NCI-H2029 (cell line): ENCODE measurements at places on chromosomes 11 and 22.

GRCh38 chr11:72702096-72702495, 27.9 kb upstream of the PDE2A start:
- DNase-seq, result no peak

- no peak for DNase-seq
Observed at GRCh38 chr11:68312780-68313573, 586 bp downstream of the LRP5 start.

DNA sequence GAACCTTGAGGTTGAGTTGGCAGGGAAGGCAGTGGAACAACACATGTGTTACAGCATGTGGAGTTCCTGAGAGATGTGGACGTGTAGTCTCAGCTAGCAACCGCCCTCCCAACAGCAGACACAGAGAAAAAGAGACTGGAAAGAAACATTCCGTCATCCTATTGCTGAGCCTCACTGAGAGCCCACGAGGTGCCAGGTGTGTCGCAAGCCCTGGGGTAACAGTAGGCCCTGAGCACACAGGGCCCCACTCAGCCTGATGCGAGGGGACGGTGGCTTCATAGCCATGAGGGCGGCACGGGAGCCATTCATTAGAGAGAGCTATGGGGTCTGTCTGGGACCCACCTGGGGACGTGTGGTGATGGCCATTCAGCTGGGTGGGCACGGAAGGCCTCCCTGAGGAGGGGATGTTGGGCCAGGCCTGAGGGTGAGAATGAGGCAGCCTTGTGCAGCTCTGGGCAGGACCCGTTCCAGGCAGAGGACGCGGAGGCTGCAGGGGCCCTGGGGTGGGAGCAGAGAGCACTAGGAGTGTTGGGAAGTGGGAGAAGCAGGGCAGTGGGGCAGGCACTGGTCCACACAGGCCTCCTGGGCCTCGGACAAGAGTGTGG, 26.2 kb downstream of the MPPED1 start:
- no peak for DNase-seq

- DNase-seq, result no peak
Observed at GRCh38 chr11:77183431-77183984, 55.5 kb downstream of the MYO7A start.

- no peak for DNase-seq
Observed at GRCh38 chr11:75351791-75352587, 528 bp upstream of the ARRB1 start.

DNA sequence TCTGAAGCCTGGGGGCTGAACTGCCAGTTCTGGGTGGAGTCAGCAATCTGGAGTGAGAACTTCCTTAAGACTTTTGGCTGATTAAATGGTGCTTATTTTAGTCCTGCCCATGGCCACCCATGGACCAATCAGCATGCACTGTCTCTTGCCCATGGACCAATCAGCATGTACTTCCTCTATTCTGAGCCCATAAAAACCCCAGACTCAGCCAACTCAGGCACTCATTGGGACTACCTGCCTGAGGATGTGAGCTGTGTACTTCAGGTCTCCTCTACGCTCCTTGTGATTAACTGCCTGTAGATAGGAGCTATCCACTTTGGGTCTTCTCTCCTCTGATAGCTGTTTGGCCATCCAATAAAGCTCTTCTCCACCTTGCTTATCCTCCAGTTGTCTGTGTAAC, 342.3 kb upstream of the CCDC179 start:
- DNase-seq, result no peak

DNA sequence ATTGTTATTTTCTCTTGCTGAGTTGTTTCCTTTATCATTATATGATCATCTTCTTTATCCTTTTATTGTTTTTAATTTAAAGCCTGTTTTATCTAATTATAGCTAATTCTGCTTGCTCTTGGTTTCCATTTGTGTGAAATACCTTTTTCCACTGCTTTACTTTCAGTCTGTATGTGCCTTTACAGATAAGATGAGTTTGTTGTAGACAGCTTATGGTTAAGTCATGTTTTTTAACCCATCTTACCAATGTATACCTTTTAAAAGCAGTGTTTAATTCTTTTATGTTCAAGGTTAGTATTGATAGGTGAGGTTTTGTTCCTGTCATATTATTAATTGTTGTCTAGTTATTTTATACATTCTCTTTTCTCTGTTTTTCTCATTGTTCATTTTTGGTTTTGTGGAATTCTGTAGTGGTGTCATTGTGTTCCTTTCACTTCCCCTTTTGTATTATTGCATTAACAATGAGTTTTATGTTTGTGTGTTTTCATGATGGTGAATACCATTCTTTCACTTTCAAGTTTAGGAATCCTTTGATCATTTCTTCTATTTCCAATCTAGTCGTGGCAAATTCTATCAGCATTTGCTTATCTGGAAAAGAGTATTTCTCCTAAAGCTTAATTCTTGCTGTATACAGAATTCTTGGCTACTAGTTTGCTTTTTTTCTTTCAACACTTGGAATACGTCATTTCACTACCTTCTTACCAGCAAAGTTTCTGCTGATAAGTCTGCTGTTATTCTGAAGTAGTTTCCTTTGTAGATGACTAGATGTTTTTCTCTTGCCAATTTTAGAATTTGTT, 21.8 kb downstream of the OR5AN1 start:
- no peak for DNase-seq

DNA sequence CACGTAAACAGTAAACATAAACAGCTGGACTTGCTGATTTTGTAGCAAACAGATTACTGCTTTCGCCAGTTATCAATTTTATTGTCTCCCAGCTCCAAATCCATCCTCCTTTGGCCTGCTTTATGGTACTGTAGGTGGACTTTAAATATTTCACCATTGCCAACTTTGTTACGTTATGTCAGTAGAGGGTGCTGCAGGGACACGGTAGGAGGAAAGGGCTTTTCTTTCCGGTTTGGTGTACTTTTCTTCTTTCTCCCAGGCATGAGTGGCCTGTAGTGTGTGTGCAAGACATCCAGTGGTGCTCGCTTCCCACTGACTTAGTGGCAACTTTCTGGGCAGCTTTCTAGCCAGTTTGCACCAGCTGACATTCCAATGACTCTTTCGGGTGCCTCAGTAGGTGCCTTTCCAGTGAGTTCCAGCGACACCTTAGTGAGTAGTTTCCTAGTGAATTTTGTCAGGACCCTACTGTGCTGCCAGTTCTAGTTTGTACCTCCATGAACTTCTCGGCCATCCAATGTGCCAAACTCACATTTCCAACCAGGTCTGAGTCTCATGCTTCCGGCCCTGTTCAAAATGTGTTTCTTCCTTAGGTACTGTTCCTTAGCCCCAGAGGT, 267.6 kb upstream of the TENM4 start:
- peak; percentile 49 for DNase-seq

DNA sequence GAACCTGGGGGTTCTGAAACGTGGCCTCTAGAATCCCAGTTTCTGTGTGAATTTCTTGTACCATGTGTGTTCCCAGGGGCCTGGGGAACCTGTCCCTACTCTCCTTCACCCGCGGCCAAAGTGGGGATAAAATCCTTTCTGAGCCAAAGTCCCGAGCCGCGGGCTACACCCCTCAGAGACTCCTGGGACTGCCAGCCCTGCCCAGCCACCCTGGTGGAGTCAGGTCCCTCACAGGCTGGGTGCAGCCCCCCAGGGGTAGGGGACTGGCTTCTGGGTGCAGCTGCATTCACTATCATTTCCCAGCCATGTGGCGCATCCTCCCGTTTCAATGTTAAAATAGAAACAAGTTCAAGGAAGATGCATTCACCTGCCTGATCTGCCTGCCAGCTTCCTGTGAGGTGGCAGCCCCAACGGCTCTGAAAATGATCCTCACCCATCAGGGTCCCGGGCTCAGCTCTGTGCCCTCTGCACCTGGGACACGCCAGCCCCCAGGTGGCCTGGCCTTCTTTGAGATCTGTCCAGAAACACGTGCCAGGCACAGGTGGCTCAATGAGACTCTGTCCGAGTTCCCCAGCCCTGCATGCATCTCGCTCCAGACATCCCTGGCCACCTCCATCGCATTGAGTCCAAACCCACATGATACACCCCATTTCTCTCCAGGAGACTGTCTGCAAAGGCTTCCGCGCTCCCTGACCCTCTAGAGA, 338.8 kb downstream of the CTTN start:
- DNase-seq, result no peak

GRCh38 chr11:115377882-115378296, 126.3 kb downstream of the CADM1 start:
- no peak for DNase-seq

GRCh38 chr11:67002921-67003411, 20.0 kb upstream of the SYT12 start:
- no peak for DNase-seq

GRCh38 chr11:129894278-129895125, 876 bp downstream of the NFRKB start:
- no peak for DNase-seq

DNA sequence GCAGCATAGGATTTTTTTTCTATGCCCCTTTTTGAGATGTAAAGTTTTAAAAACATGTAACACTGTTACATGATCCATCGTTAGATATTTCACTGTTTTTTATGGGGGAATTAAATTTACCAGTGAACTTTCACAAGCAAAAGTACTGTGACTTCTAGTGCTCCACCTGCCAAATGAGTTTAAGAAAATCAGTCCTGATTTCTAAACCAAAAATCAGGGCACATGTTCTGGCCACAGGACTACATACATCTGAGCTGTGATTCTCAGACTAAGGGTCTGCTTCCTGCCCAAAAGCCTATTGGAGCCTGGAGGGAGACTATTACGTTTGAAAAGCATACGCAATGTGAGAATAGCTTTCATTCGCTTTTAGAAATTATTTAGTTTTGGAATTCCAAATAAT, 22.5 kb downstream of the TMPRSS13 start:
- DNase-seq, result no peak

GRCh38 chr11:108496643-108497256, 1.4 kb downstream of the POGLUT3 start:
- no peak for DNase-seq

GRCh38 chr11:128367573-128367972, 219.8 kb downstream of the ETS1 start:
- peak; percentile 50 for DNase-seq

DNA sequence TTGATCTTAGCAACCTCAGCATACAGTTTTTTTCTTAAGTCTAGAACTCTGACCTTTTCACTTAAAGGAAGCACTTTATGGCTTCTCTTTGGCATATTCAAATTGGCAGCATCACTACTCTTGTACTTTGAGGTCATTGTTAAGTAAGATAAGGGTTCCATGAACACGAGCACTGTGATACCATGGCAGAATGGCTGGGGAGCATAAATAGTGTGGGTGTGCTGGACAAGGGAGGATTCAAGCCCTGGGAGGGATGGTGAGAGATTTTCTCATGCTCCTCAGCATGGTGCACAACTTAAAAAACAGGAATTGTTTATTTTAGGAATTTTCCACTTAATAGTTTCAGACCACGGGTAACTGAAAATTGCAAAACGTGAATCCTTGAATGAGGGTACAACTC, 111.4 kb downstream of the ATXN10 start:
- no peak for DNase-seq

DNA sequence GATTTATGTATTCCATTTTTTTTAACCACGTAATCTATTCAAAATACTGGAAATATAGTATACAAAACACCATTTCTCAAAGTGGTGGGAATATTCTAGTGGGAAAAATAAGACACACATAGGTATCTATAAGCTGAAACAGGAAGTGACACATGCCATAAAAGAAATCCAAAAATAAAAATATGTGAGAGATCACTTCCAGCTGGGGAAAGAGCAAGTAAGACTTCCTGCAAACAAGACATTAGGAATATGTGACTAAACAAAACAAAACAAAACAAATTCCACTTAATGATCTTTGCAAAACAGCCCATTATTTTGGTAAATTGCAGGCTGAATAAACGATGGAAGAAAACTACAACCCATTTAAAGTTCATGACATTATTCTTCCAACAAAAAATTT, 107.3 kb upstream of the CEP126 start:
- DNase-seq, result no peak

- no peak for DNase-seq
Observed at GRCh38 chr22:49995361-49996118, 17.0 kb downstream of the IL17REL start.

DNA sequence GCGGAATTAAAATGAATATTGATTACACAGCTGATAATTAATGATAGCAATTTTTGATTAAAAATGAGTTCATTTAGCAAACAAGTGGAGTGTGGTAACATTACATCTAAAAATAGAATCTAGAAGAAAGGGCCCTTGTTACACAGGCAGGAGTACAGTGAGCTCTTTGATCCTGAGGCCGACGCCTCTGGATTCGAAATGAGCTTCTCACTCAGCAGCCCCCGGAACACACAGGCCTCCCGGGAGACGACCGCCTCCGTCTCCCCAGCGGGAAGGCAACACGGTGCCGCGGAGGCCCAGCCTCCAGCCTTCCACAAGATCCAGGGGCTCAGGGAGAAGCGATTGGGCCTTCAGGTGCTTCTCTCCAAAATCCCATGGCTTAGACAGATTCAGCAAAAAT, 379.1 kb downstream of the BRD1 start:
- DNase-seq, result no peak

DNA sequence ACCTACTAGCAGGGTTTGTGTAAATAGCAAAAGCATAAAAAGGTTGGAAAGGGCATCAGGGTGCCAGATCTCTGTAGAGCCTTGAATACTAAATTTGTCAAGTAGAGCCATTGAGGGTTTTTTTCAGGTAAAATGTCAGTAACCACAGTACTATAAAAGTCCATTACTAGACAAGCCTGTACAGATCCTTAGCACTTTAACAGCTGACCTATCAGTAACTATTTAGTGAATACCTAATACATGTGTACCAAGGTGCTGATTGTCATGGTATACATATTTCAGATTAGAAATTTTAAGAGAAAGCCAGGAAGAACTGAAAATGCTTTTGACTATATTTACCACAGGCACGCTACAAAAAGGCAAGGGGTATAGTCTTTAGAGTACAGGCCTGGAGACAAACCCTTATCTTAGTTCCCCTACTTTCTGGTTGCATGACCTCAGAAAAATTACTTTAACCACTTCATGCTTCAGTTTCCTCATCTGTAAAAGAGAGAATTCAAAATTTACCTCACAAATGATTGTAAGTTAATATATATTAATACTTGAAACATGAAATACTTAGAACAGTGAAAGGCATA, 57.9 kb downstream of the RAB38 start:
- no peak for DNase-seq

DNA sequence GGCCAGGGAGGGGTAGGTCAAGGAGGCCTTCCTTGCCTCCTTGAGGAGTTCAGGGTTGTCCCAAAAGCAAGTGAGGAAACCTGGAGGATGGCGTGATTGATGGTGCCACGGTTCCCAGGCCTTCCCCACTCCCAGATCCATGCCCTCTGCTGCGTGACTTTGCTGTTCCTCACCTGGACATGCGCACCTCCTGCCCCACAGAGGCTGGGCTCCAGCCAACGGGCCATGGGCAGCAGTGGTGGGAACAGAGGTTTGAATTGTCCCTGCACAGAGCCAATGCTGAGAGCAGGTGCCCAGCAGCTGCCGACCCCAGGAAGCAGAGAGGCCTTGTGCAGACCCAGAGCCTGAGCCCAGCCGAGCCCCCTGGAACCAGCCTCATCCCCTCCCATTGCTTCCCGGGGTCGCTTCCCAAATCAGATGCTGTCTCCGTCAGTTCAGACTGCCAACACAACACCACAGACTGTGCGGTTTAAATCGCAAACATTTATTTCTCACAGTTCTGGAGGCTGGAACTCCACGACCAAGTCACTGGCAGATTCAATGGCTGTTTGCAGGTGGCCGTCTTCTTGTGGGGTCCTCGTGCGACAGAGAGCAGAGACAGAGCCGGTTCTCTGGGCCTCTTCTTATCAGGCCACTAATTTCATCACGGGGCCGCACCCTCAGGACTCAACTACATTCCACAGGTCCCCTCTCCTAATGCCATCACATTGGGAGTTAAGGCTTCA, 6.2 kb upstream of the LINC01488 start:
- no peak for DNase-seq
